OCI-LY7 (cell line): ENCODE measurements at places on chromosomes 5 and 9. TPM values are rescaled to one million over a fixed set of nuclear protein-coding genes. Genes with fewer than 3 reads are reported as not detected.

- DNase-seq = no peak
Observed at GRCh38 chr9:85268131-85268530, 473.6 kb downstream of the AGTPBP1 start.

DNA sequence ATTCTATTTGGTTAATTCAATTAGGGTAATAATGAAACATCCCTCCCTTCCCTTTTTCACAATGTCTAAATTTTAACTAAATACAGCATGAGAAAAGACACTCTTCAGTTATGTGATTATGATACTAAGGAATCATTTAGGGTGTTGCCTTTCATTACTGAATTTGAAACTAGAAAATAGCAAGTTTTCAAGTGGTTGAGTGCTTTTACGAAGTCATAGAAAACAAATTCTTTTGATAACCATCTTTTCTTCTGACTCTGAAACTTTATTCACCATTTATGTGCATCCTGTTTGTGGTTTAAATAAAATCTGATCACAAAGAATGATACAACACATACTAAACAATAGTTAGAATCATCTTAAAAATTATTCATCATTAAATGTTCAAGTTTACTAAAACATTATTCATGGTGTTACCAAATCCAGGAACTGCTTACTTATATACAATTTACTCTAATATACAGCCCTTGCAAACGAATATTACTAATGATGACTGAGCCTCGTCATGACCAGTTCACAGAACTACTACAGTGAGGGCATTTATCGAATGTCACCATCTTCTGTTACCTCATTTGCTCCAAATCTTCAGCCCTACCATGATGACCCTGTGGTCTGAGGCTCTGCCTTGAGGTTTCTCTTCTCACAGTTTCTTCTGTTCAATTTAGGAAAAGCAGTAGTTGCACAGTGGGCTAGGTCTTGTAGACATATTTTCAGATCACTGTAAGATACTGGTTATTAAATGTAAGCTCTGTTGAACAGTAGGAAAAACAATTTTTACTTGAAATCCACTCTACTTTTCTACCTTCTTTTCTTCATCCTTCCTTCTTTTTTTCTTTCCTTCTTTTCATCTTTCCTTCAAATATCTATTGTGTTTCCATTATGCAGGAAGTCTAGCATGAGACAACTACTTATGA lies 18.3 kb upstream of the IL9 start:
- DNase-seq = no peak

GRCh38 chr5:159933531-159934485 lies 17.5 kb downstream of the ADRA1B start:
- no peak for DNase-seq

GRCh38 chr5:143923634-143924266 lies 111.8 kb downstream of the HMHB1 start:
- no peak for DNase-seq

- no peak for DNase-seq
Observed at GRCh38 chr5:111892949-111893348, 136.0 kb upstream of the NREP start.

Gene DNAJB5
- 5.8 and 6.7 TPM in 2 replicates for total RNA-seq

Gene OR13C4
- not detected in 2 replicates for total RNA-seq

Gene ZNF367
- total RNA-seq = 24.6 and 31.6 TPM in 2 replicates

Gene INSL6
- not detected in 2 replicates for total RNA-seq
